Vagina (tissue), 2 donors: ENCODE measurements at places on chromosomes 4 and X.

GRCh38 chr4:152686452-152687013 is 6.7 kb upstream of the TMEM154 start:
- no peak for DNase-seq

DNA sequence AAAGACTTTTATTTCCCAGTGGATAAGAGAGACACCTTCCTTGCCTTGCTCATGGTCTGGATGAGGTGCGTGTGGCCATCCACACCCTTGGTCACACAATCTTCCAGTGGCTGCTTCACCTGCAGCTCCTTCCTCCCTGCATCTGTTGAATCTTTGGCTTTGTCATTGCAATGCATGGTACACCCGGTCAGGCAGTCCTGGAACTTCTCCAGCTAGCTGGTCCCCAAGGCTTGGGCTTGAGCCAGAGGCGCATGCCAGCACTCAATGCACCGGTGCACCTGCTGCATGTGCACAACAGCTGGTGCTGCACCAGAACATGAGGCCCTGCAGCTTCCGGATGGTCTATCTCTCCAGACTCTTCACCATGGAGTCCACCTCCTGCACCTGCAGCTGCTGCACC is 31.7 kb downstream of the SCML1 start:
- peak; percentile 77 for DNase-seq

DNA sequence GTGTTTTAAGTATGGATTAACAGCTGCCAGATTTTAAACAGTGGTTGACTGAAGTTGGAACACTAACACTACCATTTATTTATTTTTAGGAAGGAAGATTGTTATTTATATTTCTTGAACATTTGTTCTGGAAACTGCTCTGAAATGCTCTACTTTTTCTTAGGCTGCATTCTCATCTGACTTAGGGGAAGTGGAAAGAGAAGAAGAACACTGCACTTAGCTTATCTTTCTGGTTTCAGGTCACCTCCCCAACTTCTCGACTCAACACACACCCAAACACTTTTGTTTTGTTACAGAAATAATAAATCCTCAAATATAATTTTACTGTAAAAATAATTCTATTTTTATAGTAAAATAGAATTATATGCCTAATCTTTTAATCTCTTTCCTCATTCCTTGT is 18.6 kb downstream of the BLTP1 start:
- no peak for DNase-seq

DNA sequence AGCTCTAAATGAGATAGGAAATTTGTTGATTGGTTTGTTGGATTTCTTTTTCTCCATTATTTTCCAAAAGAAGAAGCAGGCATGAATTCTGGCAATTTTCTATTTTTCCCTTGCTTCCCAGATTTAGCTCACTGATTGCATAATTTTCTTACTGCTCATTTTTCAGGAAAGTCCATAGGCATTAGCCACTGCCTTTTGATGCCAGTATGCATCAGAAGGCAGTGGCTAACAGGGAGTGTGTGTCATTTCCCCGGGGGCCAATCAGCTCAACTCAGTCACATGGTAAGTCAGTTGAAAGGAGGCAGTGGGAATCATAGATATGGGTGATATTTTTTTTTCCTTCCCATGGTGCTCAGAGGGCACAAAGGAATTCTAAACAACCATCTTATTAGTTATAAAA is 156.7 kb downstream of the TRIML1 start:
- no peak for DNase-seq

DNA sequence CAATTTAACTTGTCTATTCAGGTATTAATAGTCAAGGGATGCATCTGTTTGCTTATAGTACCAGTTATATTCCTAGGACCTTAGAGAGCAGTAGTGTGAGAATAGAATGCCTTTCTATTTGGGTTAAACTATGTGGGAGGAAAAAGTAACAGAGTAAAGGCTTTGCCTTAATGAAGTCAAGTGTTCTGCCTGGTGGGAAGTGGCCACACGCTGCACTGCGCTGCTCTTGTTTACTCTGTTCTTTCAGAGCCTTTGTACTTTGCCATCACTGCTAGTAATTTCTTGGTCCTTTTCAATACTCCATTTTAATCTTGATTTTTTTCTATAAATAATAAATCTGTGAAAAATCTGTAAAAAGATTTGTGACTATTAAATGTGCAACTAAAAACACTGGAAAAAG is 38.0 kb downstream of the YIPF6 start:
- DNase-seq = no peak

- no peak for DNase-seq
Measured at GRCh38 chr4:92035666-92036065, 268.1 kb upstream of the GRID2 start.

GRCh38 chr4:4317496-4318232 is 27.6 kb downstream of the ZBTB49 start:
- no peak for DNase-seq

DNA sequence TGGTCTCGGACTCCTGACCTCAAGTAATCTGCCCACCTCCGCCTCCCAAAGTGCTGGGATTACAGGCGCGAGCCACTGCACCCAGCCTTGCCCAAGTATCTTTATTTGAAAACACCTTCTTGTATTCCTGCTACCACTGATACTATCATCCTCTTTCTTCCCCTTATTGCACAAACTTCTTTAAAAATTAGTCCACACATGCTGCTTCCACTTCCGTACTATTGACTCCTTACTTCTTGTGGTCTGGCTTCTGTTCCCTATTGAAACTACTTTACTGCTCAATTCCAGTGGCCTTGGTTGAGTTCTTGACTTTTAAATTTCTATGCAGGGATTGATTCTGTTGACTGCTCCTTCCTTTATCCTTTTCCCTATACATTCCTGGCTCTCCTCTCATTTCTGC is 38.8 kb downstream of the MTM1 start:
- no peak for DNase-seq

GRCh38 chrX:40581336-40581920 is 658 bp downstream of the ATP6AP2 start:
- DNase-seq = no peak

DNA sequence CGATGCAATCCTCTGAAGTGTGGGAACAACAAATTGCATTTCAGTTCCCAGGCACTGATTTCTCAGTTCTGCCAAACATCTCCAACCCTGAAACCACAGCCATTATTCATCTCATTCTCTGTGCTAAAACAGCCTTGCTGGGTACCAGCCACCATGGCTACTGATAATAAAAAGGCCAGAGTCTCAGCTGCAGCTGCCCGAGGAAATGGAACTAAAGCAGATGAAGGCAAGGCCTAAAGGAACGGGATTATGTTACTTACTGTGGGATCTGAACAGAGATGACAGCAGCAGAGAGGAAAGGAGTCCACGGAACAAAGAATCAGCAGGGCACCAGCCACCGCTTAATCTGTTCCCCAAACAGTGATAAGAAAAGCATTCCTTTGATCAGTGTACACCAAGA is 155.7 kb downstream of the PAPSS1 start:
- no peak for DNase-seq

GRCh38 chrX:20028588-20028987 is 37.7 kb upstream of the BCLAF3 start:
- no peak for DNase-seq

DNA sequence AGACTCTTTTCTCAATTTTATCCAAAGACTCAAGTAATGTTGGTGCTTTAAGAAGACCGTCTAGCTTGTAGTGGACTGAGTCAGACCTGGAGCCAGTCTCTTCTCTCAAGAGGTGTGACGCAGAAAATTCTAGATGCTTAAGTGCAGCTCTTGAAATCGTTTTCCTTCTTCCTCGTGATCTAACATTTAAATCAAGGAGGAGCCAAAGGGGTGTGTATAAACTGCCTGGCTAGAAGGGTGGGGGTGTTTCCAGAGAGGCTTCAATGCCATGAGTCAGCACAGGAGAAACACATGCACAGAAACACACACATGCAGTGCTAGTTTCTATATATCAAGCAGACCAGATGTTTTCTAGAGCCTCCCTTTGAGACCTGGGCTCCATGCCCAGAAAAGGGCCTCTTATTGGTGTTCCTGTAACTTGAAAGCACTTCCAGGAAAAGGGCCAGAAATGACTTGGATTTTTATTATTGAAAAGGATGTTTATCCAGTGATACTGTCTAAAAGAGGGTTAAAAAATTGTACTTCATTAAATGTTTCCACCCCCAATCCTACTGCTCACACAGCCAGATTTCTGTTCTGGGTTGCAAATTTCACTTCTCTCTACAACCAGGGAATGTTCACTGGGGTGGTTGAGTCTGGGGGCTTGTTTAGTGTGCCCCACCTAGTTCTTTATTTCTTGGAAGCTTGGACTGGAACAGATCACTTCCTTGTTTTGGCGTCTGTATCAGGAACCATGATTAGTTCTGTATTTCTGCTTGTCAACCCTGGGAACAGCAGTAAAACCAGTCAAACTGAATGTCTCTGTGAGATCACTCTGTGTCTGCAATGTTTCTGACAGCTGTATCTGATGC is at the start of gene CLIC2:
CLIC2 (minus strand) TSS at position 129 of the 851 bp plus-strand sequence. CDS start 187 bp downstream, outside the sequence.
- DNase-seq = no peak

DNA sequence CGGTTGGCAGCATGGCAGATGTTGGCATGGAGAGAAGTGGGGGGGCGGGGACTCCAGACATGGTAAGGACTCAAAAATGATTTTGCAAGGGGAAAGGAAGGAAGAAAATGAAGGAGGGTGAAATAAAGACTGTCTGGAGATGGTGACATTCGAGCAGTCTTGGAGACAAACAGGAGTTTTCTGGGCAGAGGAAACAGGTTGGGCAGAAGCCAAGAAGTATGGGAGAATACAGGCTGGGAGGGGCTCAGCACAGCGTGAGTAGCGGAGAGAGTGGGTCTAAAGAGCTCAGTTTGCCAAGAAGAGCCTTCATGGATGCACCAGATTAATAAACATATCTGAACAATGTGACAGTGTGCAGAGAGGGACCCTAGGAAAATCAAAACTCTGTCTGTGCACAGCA is 13.3 kb upstream of the CRMP1 start:
- DNase-seq = no peak

GRCh38 chr4:182519528-182519927 is 276.3 kb downstream of the TENM3 start:
- no peak for DNase-seq

- DNase-seq = no peak
Measured at GRCh38 chrX:79630033-79631009, 263.2 kb upstream of the ITM2A start.

DNA sequence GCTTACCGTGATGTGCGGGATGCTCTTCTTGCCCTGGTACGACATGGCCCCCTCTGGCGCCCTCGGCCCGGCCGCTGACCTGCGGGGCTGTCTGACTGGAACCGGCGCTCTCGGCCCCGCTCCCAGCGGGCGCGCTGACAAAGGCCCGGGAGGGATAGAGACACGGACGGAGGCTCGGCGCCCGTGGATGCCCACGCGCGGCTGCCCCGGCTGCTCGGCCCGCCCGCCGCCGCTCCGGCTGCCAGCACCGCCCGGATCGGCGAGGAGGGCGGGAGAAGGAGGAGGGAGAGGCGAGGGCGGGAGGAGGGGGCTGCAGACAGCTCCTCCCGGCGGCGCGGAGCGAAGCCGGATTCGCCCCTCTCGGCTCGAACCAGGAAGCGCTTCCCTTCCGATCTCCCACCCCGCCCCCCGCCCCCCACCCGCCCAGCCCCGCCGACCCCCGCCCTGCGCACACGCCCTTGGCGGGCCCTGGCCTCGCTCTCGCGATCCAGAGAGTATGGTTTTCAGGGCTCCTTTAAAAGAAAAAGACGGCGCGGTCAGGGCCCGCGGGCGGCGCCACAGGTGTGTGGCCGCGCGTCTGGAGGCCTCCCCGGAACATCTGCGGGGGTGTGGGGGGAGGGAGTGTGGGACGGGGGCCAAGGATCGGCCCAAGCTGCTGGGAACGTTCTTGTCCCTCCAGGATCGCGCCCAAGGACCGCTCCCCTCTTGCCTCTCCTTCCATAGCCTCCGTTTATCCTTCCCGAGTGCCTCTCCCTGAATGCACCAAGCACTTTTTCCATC is 4.5 kb downstream of the CRMP1 start:
- DNase-seq = no peak

DNA sequence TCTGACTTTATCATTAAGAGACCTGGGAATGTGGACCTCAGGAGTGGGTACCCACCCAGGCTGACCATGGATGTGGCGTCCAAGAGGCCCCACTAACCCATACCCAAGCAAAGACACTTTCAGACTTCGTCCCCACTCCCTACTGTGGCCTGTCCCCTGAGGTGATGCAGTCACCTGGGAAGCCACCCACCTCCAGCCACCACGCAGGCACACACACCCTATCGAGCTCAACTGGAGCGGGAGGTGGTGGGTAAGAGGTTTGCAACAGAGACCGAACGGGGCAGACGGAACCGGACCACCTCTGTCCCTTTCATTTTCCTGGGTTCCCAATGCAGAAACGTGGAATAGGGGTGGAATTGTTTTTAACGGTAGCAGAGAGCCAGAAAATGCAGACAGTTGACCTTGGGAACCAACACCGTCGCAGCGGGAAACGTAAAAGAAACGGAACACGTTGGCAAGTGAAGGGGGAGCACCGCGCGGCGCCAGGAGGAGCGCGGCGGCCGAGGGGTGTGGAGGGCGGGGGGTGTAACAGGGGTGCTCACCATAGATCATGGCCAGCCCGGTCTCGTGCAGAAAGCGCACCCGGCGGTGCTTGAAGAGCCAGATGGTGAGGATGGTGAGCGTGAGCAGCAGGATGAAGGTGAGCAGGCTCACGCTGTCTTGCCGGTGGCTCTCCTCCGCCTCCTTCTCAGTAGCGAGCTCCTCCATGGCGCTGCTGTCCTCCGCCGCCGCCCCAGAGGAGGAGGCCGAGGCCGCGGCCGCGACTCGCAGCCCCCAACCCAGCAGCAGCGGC is 559 bp downstream of the SLC9A7 start:
- DNase-seq = no peak

DNA sequence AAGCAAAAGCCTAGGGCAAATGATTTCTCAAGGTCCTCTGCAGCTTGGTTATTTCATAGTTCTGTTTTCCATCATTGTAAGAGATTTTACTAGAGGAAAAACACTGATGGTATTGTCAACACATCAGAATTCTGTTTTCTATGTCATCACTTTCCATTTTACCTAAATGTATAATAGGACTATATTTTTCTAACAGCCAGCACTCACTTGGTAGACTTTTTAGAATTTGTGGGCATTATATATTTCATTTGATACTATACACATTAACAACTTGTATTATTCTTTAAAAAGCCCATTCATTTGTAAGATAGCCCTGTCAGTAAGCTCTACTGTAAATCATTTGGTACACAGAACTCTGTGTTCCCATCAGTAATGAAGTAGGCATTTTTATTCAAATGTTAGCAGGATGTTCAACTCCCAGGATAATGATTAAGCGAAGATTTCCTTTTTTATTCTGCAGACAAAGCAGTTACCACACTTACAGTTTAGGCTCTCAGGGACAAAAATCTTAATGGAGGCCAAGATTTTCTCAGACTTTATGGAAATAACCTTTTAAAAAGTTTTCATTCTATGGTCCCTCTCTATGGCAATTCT is 143.6 kb upstream of the TEX13C start:
- DNase-seq = no peak

GRCh38 chrX:127057891-127058619 is 238.5 kb downstream of the PRR32 start:
- DNase-seq = no peak
